ENCODE measurements at places on chromosomes 1 and 21.

GRCh38 chr1:7225711-7226505, 440.7 kb downstream of the CAMTA1 start:
- DNase-seq: no peak

DNA sequence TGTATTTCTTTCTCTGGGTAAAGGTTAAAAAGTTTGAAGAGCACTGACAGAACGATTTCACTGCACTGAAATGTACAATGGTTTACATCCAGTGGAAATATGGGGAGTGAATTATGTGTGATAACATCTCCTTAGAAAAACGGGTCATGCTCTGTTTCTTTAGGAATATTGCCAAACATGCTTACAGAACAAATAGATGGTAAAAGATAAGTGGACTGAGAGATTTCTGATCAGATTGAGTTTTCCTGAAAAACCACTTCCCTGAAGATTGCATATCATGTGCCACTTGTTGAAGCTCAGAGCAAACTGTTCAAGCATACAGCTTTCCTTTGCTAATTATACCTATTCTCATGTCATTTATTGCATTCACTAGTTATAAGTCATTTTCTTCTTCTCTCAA, 29.9 kb upstream of the DISP1 start:
- DNase-seq: no peak

DNA sequence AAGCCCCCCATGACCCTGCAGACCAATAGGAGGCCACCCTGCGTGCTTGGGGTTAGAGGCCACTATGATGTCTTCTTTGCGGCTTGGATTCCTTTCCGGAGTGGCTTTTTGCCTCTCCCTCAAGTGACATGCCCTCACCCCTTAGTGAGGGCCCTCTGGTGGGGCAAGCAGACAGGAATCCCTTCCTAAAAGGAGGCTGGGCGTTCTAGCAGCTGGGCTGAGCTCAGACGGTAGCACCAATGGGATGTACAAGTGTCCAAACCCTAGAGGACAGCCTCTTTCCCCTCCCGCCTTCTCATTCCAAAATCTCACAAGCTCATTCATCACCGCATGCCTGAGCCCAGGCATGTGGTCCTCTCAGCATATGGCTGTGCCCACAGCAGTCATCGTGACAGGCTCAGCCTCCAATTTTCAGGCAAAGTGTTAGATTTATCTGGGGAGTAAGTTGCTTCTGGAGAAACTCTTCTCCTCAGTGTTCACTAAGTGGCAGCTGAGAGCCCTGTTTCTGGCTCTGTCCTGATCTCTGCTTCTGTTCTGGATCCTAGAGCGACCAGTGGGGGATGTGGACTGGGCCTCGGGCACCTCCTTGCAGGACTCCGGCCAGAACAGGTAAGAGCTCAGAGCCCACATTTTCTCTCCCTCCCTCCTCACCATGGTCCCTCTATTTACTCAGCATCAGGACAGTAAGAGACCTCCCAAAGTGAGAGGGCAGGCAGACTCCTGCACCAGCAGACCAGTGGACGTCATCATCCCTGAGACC, 4.8 kb downstream of the KIAA1614 start:
- peak; percentile 9 for DNase-seq

DNA sequence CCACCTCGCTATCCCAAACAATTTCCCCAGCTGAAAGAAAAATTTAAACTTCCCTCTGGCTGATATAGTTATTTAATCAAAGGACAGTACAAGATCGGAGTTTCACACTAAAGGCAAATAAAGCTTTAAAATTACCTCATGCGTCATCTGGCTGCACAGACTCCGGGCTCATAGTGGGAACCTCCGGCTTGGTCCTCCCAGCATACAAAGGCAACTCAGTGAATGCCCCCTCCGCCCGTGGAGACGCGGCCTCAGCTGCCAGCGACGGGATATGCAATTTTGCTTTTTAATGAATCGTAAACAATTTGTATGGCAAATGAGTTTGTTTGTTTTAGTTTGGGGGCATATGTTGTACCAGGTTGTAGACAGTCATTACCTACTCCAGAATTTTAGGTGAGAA, 214.6 kb upstream of the NFIA start:
- DNase-seq: no peak

- DNase-seq: no peak
Observed at GRCh38 chr21:41711416-41712007, 55.3 kb downstream of the RIPK4 start.

DNA sequence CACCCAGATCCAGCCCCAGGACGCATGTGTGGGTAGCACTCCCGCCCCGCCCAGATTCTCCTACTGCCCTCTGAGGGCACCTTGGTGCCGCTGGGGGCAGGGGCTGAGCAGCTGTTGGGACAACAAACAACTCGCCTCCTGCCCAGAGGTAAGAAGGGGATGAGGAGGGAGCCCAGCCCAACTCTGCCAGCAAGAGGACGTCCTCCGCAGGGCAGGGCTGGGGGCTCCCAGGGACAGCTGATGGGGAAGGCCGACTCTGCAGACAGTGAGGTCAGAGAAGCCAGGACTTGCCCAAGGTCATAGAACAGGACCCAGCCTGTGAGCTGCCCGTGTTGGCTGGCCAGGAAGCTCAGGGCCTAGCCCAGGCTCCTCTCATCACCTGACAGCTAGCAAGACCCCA, 18.8 kb downstream of the RAP1GAP start:
- no peak for DNase-seq

DNA sequence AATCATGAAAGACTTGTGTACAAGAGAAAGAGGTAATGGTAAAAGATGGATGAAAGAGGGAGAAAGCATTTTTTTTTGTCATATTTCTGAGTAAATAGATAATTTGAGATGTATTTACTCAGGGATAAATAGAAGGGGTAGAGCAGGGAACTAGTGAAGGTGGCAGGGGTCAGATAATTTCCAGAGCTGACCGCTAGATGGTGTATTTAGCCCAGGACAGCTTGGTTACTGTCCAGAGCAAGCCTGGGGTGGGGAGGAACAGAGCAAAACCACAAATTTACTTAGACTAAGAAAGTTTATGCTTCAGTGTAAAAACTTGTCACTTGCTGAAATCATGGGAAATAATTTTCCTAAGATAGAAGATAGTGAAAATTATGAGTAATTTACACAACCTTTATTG, 91.5 kb downstream of the XCL2 start:
- DNase-seq: no peak

DNA sequence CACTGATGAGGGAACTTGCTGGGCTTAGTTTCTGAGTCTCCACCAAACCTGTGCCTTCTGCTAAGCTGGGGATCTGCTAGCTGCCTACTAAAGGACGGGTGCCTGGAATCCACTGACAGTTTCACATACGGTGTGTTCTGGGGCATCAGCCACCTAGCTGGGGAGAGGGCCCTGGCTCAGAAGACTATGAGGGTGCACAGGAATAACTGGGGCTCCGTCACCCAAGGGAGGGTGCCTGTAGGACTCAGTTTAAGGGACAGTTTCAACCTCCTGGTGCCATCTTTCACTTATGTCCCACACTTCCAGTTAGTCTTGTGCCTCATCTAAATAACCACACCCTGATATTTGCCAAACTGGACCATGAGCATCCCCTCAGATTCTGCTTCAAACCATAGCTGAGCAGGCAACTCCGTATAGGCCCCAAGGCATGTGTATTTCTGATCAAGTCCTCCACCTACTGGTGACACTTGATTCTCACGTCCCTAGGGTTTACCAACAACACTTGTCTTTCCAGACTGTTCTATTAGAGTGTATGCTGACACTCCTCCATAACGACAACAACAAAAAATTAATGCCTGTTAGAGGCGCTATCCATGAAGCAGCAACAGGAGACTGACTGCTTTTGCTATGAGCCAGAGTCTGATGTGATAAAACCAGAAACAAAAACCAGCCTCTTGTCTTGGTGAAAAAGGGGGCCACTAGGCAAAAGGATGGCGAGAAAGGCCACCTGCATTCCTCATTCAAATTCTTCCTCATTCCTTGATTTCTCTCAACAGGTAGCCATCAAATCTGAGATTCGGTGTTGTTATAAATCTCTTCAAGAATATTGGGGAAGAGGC, 55.0 kb upstream of the PAXBP1 start:
- peak; percentile 38 for DNase-seq
